ENCODE measurements at places on chromosomes 12 and 14.

DNA sequence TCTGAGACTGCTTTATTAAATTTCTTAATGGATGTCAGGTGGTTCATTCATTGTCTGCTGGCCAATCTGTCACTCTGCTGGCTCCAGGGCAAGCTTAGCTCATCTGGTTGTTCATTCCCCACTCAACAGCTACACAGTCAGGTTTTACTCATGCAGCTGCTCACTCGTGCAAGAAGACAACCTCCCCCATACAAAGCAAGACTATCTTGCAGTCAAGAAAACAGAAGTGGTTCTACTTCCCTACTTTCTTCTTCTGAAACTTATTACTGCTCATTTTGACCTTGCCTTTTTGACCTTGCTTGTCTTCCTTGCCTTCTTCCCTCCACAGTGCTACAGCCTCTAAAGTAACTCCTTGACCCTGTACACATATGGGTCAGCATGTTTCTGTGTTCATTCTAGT is 277.9 kb downstream of the SSPN start:
- no peak for DNase-seq

DNA sequence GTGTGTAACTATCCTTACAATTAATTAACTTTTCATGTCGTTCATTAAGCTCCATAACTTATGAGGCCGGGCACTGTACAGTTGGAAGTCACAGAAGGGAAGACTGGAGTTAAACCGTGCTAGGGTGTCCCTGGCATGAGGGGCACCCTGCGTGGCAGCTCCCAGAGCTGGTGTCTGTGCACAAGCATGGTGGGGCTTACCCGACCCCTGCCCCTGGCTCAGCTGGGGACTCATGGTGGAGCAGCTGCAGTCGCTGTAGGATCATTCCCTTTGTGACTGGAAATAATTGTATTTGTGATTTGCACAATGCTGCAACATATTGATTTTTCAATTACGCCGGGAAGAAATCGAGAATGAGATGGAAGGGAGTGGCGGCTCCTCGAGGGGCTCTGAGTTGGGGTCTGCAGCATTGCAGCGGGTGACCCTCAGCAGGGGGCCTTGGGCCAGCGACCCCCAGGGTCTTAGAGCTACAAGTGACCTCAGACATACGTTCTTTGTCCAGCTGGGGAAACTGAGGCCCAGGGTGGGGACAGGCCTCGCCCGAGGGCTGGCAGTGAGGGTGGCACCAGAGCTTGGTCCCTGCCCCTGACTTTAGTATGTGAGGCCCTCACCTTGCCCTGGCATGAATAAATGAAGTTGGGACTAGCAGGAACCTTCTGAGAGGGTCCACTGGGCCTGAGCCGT is 125.4 kb downstream of the KIF26A start:
- no peak for DNase-seq

DNA sequence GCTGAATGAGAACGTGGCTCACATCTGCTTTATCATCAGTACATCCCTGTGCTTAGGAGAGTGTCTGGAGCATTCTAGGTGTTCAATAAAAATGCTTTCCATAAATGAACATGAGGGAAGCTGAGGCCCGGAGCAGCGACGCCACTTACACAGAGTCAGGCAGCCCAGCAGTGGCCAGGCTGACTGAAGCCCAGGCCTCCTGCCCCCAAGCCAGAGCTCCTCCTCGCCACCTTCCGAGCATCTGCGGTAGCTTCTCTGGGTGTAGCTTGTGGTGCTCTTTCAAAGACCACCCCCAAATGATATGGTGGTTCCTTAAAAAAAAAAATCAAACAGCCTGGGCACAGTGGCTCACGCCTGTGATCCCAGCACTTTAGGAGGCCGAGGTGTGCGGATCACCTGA is 88.8 kb downstream of the FBXL14 start:
- DNase-seq = no peak

DNA sequence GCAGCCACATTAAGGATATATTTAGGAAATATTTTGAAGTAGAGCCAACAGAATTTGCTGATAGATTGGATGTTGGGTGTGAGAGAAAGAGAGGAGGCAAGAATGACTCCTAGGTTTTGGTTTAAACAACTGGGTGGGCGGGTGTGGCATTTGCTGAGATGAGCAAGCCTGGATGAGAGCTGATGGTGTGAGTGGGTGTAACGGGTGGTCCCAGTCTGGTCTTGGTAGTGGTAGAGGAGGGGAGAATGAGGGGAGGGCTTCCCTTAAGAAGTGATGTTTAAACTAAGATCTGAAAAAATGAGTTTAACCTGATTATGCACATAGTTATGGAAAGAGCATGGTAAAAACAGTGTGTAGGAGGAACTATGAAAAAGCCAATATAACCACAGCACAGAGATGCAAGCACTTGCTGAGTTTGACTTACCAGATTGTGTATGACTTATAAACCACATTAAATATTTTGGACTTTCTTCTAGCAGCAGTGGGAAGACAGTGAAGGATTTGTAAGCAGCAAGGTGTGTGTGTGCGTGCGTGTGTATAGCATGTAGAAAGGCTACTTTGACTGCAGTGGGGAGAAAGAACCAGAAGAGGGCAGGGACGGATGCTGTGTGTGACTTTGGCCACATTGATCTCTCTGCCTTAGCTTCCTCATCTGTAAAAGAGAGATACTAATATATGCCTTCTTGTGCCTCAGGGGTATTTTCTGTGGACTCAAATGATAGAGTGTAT is 139.7 kb downstream of the PRIMA1 start:
- no peak for DNase-seq

- DNase-seq = no peak
Measured at GRCh38 chr14:68333262-68333661, 459.6 kb downstream of the ZFP36L1 start.

- DNase-seq = no peak
Measured at GRCh38 chr14:70622111-70622712, 19.5 kb upstream of the TTC9 start.

GRCh38 chr12:11016937-11017336 is 5.5 kb downstream of the TAS2R19 start:
- DNase-seq = no peak

GRCh38 chr14:62796431-62796830 is 248.8 kb downstream of the KCNH5 start:
- DNase-seq = no peak

DNA sequence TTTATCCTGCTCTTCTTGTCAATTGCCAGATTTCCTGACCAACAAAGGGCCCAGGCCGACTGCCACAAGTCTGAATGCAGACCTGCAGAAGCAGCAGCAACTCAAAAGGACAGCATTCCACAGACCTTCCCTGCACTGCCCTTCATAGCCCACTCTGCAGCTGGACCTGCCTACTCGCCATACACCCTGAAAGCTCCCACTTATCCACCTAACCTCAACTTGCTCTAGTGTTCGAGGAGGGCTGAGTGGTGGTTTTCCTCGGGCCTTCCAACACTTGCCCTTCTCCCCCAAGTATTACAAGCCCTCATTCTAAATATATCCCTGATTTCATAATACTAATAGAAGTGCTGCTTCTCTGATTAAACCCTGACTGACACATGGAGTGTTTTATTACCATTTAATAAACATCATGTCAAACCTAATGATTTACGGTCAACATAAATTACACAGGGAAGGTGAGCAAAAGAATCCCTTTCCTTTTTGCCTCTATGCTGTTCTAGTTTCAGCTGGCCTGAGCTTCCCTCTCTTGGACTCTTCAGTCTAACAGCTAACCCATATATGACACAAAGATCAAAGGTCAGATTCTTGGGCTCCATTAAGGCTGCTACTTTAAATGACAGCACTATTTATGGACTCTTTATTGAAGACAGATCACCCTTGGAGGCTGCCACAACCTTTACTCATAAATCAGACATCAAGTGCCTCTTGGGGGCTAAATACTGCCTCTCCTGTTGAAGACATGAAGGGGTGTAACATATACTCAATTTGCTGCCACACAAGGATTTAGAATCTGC is 1546.9 kb upstream of the TMEM132C start:
- no peak for DNase-seq

DNA sequence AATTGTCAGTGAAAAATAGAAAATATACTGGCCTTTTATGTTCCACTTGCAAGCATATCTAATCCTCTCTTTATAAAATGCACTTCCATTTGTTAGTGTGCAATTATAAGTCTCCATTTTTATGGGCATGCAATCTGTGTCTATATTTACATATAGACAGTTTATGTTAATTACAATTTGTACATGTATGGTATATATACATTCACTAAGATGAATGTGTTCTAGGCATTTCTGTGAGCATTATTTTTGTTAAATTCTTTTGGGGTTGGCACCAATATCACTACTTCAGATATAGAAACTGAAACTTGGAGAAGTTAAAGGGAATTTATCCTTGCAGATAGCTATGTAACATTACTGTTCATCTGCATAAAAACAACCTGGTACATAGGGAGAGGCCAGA is 470.8 kb upstream of the LMO3 start:
- DNase-seq = no peak

- DNase-seq = no peak
Measured at GRCh38 chr14:31592631-31593030, 31.4 kb downstream of the NUBPL start.

- no peak for DNase-seq
Measured at GRCh38 chr12:49198431-49199155, 9.7 kb upstream of the TUBA1A start.

DNA sequence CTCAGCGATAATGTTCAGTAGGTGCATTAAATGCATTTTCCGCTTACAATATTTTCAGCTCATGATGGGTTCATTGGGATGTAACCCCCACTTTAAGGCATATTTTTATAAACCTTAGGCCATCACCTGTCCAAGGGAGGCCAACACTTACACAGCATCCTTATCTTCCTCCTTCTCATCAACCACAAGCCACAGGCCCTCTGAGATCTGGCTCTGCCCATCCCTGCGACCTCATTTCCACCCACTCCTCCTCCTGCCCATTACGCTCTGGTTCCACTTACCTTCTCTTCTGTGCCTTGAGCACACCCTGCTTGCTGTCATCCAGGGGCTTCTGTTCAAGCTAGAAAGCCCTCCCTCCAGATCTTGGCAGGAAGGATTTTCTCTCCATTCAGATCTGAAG is 93.2 kb downstream of the EGLN3 start:
- no peak for DNase-seq

GRCh38 chr12:115191342-115191741 is 507.4 kb upstream of the TBX3 start:
- DNase-seq = no peak

- no peak for DNase-seq
Measured at GRCh38 chr12:94736004-94736403, 85.6 kb upstream of the TMCC3 start.

DNA sequence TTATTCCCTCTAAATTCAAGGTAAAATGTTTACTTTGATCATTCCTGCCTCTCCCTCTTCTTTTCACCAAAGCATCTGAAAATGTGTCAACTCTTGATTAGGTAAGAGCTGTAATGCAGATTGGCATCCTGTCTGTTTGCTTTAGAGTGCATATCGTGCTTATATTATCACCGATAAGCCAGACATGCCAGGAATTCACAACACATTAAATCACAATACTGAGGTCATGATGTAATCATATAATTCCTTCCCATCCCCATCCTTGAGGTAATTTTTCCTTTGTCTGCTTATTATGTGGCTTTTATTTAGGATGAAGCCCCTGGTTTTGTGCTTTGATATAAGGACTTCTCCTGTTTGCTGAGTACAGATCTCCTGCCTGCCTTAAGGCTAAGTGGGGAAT is 10.2 kb downstream of the DDX47 start:
- no peak for DNase-seq

GRCh38 chr12:103865151-103865730 is 24.2 kb upstream of the NT5DC3 start:
- DNase-seq = no peak
